Stimulated activated CD8-positive, alpha-beta memory T cell treated with anti-CD3 and anti-CD28 coated beads, Interleukin-4, amount 100 ng/mL, for 1 hour (primary cell): ENCODE measurements at places on chromosomes 7 and 10.
A peak's percentile ranks its signal among the peaks of the same experiment; 100 is the strongest.

GRCh38 chr7:34016876-34017275 lies 111.5 kb downstream of the BMPER start:
- no peak for DNase-seq

GRCh38 chr7:47298636-47299035 lies 283.3 kb downstream of the TNS3 start:
- no peak for DNase-seq

DNA sequence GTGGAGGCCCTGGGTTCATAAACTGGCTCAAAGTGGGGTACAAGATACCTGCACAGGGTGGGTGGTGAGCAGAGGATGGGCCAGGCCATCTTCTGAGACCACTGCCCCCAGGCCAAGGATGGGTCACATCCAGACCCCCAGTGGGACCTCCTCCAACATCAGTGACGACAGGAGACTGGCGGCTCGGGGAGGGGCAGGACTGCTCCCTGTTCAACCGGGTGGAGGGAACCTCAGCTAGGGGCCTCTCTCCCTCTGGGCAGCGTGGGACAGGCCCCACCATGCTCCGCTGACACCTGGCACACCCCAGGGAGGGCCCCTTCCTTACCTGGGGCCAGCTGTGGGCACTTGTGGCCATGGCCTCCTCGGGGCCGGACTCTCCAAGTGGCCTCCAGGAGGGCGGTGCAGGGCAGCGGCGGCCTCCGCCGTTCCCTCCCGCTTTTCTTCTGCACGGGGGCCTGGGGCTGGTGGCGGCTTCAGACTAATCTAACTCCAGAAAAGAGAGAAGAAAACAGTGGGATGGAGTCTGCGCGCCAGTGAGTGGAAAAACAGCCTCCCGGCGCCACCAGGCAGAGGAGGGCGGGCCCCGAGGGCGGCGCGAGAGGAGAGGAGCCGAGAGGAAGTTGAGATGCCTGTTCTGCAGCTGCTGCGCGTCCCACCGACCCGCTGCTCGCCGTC lies at the start of gene CALHM2:
TSS of gene CALHM2 (minus strand) at position 540 of the 675 bp plus-strand sequence. CDS start 2,429 bp downstream, outside the sequence.
- DNase-seq, result peak; percentile 36

- no peak for DNase-seq
Observed at GRCh38 chr7:146346096-146346495, 229.5 kb downstream of the CNTNAP2 start.

- no peak for DNase-seq
Observed at GRCh38 chr10:27949528-27950241, 49.2 kb downstream of the ODAD2 start.

GRCh38 chr10:29839826-29840515 lies 205.2 kb upstream of the SVIL start:
- no peak for DNase-seq

DNA sequence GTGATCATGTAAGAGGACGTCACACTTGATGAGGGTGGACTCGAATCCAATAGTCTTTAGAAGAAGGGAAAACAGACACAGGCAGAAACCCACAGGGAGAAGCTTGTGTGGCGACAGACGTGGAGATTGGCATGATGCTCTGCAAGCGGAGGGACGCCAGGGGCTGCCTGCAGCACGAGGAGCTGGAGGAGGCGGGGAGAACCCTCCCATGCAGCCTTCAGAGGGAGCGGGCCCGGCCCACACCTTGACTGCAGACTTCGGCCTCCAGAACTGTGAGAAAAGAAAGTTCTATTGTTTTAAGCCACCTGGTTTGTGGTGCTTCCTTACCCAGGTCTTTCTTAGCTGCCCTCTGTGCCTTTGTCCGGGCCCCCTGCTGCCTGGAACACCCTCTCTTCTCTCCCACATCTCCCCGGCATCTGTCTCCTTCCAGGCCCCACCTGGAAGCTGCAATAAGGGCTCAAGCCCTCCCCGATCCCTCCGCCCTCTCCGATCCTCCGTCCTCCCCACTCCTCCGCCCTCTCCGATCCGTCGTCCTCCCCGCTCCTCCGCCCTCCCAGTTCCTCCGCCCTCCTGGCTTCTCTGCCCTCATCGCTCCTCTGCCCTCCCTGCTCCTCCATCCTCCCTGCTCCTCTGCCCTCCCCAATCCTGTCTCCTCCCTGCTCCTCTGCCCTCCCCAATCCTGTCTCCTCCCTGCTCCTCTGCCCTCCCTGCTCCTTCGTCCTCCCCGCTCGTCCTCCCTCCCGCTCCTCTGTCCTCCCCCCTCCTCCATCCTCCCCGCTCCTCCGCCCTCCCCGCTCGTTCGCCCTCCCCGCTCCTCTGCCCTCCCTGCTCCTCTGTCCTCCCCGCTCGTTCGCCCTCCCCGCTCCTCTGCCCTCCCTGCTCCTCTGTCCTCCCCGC lies 17.4 kb upstream of the PRKAG2 start:
- no peak for DNase-seq

DNA sequence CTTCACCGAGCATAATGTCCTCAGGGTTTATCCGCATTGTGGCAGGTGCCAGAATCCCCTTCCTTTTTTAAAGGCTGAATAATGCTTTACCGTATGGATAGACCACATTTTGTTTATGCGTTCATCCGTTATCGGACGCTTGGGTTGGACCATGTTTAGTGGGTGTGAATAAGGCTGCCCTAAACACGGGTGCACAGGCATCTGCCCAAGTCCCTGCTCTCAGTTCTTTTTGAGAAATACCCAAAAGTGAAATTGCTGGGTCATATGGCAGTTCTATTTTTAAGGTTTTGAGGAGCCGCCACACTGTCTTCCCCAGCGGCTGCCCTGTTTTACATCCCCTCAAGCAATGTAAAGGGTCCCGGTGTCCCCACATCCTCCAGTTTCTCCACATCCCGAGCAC lies 121.6 kb downstream of the DYNC2I1 start:
- DNase-seq, result no peak

- DNase-seq, result no peak
Observed at GRCh38 chr7:120272261-120272660, 714 bp upstream of the KCND2 start.

DNA sequence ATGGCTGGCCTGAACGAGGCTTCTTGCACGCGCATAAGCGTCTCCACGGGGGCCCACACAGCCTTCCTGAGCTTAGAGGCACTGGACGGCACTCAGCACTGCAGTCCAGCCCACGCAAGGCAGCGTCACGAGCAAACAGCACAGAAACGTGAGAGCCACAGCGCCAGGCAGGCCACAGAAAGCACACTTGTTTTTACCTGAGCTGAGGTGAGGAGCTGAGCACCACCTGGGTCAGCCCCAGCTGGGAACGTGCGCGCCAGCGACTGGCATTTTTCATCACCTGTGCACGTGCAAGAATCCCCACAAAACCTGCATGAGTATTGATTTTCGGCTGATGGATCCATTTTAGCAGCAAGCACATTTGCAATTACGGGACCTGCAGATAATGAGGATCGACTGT lies 26.7 kb downstream of the IQCE start:
- no peak for DNase-seq

DNA sequence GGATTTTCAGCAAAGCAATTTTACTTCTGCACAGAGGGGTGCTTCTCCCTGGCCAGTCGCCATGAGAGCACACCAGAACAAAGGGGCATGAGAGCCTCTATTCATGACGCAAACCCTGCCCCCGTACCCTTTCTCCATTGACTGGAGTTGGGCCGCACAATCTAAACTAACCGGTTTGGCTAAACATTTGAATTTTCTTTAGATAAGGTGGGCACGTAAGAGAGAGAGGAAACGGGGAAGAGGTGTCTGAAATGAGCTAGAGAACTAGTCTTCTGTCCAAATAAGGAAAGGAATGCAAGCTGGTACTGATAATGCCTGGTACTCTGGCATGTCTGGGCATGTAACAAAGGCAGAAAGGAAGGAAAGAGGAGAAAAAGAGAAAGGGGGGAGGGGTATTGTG lies 13.2 kb upstream of the SCIN start:
- DNase-seq, result no peak

- no peak for DNase-seq
Observed at GRCh38 chr7:2794836-2795636, 49.1 kb downstream of the GNA12 start.

GRCh38 chr10:123555616-123556015 lies 110.5 kb upstream of the GPR26 start:
- DNase-seq, result no peak

GRCh38 chr7:17234398-17235031 lies 63.9 kb upstream of the AHR start:
- peak; percentile 37 for DNase-seq

DNA sequence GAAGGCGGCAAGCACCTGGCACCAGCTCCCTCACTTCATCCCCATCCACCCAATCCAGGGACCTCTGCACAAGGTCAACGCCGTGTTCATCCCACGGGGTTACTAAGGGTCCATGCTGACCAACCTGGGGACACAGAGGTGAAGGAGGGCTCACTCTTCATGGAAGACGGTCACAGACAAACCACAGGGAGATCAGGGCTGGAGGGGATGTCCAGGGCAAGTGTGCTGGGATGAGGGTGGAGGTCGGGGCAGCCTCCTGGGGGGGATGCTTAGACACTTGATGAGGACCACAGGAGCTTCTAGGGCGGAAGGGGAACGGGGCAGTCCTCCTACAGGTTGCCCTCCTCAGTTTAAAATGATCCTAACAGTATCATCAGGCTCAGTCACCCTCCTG lies 46.7 kb downstream of the FAM53B start:
- no peak for DNase-seq

- DNase-seq, result peak; percentile 52
Observed at GRCh38 chr10:118698421-118698820, 56.3 kb downstream of the CACUL1 start.

DNA sequence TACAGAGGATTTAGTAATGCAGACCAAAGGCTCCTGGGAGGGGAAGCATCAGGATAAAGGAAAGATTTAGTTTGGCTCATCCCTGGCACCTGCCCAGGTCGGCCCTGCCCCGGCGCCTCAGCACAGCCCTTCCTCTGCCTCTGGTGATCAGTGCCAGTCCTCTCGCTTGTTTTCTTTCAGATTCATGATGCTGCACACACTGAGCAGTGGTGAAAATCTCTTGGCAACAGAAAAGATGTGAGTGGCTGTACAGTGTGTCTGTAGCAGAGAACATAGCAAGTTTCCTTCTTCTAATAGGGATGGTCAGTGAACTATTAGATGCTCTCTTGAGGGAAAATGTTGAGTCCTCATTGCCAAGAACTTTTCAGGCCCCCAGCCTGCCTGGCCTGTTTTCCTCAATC lies 994.1 kb downstream of the KCNMA1 start:
- DNase-seq, result no peak

GRCh38 chr7:29957521-29958310 lies 31.9 kb downstream of the SCRN1 start:
- no peak for DNase-seq

DNA sequence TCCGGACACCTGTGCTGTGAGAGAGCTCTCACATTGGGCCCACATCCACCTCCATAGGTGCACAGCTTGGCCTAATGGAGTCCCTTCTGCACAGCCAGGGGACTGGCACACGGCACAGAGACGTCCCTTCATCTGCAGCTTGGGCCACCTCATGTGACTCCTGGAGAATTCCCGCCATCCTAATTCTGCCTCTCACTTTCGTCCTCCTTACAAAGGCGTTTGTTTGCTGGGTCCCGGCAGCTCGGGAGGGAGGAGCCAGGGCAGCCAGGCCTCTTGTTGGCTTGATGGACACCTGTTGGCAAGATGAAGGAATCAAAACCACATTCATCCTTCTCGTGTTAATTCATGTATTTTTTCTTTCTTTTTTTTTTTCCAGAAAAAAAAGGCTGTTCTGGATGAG lies 30.7 kb upstream of the TTYH3 start:
- DNase-seq, result no peak

- no peak for DNase-seq
Observed at GRCh38 chr10:42488416-42488815, 150.0 kb downstream of the ZNF33B start.

- DNase-seq, result no peak
Observed at GRCh38 chr10:12381536-12382156, 32.3 kb downstream of the CAMK1D start.

- DNase-seq, result no peak
Observed at GRCh38 chr7:39355664-39356063, 210.5 kb upstream of the YAE1 start.

- no peak for DNase-seq
Observed at GRCh38 chr7:155466142-155466813, 8.3 kb downstream of the EN2 start.

DNA sequence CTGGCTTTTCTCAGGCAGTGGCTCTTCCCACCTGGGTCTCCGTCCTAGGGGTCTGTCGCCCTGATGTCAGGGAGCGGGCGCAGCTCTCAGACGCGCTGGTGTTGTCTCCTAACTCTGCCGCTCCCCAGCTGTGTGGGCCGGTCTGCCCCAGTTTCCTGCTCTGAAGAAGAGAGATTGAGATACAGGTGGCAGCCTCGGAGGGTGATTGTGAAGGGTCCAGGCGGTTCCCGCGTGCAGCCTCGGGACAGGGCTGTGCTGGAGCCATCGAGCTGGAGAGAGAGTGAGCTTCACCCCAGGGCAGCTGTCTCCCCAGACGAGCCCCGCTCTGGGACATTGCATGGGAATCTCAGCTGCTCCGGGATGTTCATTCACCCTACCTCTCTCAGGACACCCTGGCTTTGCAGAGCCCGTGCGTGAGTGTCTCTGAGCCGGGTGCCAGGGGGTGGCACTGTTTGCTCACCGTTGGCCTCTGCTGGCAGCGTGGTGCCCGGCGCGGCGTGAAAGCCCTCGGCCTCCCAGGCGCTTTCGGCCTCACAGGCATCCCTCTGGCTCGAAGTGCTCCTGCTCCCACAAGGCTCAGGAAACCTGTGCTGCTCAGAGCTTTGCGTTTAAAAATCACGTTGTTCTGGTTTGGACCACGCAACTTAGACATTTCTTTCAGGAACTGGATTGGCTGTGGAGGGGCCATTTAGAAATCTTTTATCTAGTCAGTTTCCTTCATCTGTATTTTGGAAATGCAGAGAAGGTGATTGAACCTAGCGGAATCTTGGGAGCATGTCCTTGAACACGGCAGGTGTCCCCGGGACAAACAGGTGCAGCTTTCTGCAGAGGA lies 33.8 kb upstream of the ZFAND2A start:
- DNase-seq, result no peak

DNA sequence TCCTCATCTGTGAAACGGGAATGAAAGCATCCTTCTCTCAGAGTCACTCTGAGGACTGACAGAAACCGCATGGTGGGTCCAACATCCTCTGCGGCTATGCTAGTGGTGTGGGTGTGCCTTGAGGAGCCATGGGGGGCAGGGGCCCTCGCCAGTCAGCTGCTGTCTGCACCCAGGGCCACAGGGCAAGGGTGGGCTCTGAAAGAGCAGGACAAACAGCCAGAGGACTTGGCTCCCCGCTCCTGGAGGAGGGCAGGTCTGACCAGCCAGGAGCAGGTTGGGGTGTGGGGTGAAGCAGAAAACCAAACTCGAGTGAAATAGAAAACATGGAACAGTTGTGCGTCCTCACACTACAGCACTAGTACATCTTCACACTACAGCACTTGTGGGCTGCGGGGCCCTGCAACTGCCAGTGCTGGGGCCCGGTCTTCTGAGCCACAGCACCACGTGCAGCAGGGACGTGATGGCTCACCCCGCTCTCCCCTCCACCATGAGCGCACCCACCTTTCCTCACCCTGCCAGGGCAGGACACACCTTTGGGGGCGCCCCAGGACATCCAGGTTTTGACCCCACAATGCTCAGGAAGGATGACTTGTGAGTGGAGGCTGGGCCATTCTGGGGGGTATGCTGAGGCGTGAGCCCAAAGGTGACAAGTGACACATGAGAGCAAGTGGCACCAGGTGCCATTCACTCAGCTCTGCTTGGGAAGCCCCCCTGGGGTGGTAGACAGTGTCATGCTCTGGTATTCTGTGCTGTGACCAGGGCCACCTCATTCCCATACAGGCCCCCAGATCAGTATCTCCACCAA lies 96.1 kb upstream of the RET start:
- DNase-seq, result no peak
